ENCODE measurements at places on chromosomes 16 and 17.

DNA sequence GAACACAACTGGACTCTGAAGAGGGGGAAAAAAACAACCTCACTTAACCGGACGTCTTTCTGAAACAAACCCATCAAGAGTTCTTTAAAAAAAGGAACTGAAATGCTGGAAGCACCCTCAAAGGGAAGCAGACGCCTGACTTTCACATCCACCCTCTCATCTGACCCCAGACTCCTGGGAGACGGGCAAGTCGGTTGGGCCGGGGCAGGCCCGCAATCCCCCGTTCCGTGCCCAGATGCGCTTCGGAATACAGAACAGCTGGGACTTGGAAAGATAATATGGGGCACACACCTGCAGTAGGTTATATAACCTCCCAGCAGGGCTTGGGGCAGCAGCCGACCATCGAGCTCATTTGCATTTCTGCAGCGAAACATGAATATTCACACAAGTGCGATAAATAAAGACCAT lies 3.7 kb downstream of the ARHGAP27 start:
- DNase-seq, result no peak

DNA sequence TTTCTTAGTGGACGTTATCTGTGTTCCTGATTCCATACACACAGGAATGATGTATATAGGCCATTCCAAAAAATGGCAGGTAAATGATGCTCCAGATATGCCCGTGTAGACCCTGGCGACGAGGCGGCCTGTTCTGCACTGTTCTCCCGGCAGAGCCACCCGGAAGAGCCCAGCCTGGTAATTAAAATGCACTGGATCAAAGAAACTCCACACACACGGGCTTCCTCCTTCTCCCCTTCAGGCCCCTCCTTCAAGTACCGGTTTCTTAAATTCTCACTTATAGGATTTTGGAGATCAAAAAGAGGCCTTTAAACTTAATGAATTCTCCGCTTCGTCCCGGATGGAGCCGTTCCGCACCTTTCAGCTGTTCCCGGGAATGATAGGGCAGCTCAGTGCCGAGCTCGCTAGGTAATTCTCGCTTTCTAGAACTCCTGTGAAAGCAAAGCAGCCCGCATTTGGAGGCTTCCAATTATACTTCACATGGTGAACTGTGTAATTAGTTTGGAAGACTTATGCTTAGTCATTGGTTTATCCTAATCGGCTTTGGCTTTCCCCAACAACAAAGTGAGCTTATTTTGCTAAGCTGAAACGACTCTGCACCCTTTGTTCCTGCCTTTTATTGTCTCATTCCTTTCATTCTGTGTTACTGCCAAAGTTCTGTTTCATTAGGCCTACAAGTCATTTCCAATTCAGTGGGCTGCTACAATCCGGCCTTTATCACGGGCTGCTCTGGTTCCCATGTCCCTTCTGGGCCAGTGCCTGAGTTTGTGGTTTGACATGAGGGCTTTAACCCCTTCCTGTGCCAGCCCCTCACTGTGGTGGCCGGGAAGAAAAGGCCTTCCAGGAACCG lies 150.0 kb downstream of the MSI2 start:
- no peak for DNase-seq

DNA sequence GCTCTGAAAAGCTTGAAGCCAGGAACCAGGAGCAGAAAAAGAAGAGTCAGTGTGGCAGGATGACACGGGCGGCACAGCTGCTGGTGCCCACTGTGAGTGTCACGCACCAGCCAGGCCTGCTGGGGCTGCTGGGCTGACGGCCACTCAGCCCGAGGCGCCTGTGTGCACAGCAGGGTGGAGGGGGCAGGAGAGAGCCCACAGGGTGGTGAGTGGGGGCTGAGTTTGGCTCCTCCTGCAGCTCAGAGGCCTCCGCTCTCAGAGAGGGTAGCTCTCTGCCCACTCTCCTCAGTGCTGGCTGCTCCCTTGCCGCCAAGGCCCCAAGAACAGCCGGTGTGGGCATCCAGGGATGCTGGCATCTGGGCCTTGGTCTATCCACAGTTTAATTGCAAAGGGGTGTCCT lies 59.6 kb downstream of the GSG1L start:
- no peak for DNase-seq

- DNase-seq, result no peak
Measured at GRCh38 chr17:57221366-57222350, 34.7 kb upstream of the MSI2 start.

GRCh38 chr17:7652388-7653356 lies 1.9 kb downstream of the ATP1B2 start:
- no peak for DNase-seq

- DNase-seq, result no peak
Measured at GRCh38 chr17:218432-219110, 37.1 kb upstream of the DOC2B start.

Data from brain microvascular endothelial cell (primary cell).